ENCODE measurements at places on chromosomes 5 and 9.

DNA sequence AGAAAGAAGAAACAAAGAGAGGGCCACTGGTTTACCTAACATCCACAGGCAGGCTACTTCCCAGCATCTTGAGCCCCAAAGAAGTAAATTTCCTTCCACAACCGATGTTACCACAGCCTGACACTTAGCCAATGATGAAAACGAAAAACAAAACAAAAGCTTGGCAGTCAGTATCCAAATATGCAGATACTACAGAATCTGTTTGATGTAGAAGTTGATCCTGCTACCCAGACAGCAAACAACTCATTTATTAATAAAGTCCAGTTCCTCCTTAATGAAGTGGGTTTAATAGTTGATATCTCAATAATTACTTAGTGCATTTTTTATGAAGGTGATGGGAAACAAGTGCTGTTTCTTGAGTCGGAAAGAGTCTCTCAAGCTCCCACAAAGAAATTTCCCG lies 67.1 kb upstream of the GABRP start:
- no peaks in the 10 kb centered on the region for H3K4me1 ChIP-seq
- H3K4me3 ChIP-seq, result no peak overlapping the region
- no peak for DNase-seq
- no peaks in the 10 kb centered on the region for H3K36me3 ChIP-seq
- H3K27ac ChIP-seq, result no peak overlapping the region
- no peaks in the 10 kb centered on the region for H3K27me3 ChIP-seq

GRCh38 chr9:130022566-130023143 lies 20.3 kb downstream of the FNBP1 start:
- no peak overlapping the region for H3K4me3 ChIP-seq
- H3K27me3 ChIP-seq, result no peaks in the 10 kb centered on the region
- no peaks in the 10 kb centered on the region for H3K4me1 ChIP-seq
- H3K27ac ChIP-seq, result peak overlapping the region; percentile 8

DNA sequence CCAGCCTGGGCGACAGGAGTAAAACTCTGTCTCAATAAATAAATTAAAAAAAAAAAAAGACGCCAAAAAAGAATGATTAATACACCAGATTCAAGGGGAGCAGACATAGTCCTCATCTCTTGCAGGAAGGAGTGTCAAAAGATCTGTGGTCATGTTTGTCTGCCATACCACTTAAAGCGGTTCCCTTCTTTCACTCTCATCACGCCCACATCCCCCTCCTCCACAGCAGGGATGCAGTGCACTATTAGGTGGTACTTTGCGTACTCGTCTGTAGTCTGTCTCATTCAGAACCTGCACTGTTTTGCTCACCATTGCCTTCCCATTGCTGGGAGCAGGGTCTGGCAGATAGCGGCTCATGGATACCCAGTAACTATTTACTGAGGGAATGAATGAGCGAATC lies 11.2 kb downstream of the CDHR2 start:
- H3K36me3 ChIP-seq, result peaks cover 5% of the 10 kb centered on the region
- H3K4me1 ChIP-seq, result no peaks in the 10 kb centered on the region
- no peak overlapping the region for H3K4me3 ChIP-seq
- DNase-seq, result no peak

- no peak overlapping the region for H3K27ac ChIP-seq
- no peaks in the 10 kb centered on the region for H3K4me1 ChIP-seq
- no peak overlapping the region for H3K4me3 ChIP-seq
Observed at GRCh38 chr5:177003649-177004048, 2.9 kb downstream of the UIMC1 start.

GRCh38 chr5:149687486-149688168 lies 42.5 kb upstream of the PPARGC1B start:
- DNase-seq, result no peak
- no peak overlapping the region for H3K27ac ChIP-seq
- H3K36me3 ChIP-seq, result no peaks in the 10 kb centered on the region
- H3K4me3 ChIP-seq, result no peak overlapping the region

DNA sequence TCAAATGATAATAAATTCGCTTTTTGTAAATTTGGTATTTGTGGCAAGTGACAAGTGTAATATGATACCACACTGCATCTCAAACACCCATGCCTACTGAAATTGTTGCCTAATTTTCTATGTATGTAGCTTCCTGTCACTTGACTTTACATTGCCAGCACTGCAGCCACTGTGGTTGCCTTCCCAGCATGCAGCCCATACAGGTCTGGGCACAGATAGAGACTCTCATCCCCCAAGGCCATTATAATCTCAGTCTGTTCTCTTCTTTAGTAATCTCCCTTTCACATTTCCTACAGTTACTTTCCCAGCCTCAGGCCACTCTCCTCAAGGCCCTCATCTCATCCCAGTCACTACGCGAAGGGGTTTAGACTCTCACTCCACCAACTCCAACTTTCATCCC lies 1200.6 kb downstream of the PTPRD start:
- no peak overlapping the region for H3K4me3 ChIP-seq
- no peak for DNase-seq
- no peaks in the 10 kb centered on the region for H3K27me3 ChIP-seq
- H3K27ac ChIP-seq, result no peak overlapping the region
- H3K36me3 ChIP-seq, result no peaks in the 10 kb centered on the region

- no peak overlapping the region for H3K4me3 ChIP-seq
- DNase-seq, result no peak
- no peaks in the 10 kb centered on the region for H3K27me3 ChIP-seq
Observed at GRCh38 chr5:35305336-35306020, 75.2 kb upstream of the PRLR start.

- H3K27ac ChIP-seq, result no peak overlapping the region
- H3K36me3 ChIP-seq, result no peaks in the 10 kb centered on the region
- H3K27me3 ChIP-seq, result no peaks in the 10 kb centered on the region
- no peak for DNase-seq
- no peaks in the 10 kb centered on the region for H3K4me1 ChIP-seq
Observed at GRCh38 chr9:32631991-32632390, 3.5 kb downstream of the TAF1L start.

- no peaks in the 10 kb centered on the region for H3K4me1 ChIP-seq
- no peak overlapping the region for H3K27ac ChIP-seq
- no peak overlapping the region for H3K4me3 ChIP-seq
- no peaks in the 10 kb centered on the region for H3K27me3 ChIP-seq
- no peaks in the 10 kb centered on the region for H3K36me3 ChIP-seq
Observed at GRCh38 chr9:127833555-127833954, 20.9 kb downstream of the ENG start.

GRCh38 chr9:131927091-131927490 lies 152.6 kb downstream of the MED27 start:
- H3K36me3 ChIP-seq, result no peaks in the 10 kb centered on the region
- no peak overlapping the region for H3K4me3 ChIP-seq
- no peak overlapping the region for H3K27ac ChIP-seq

- no peaks in the 10 kb centered on the region for H3K27me3 ChIP-seq
- H3K4me3 ChIP-seq, result no peak overlapping the region
- peaks cover 5% of the 10 kb centered on the region for H3K4me1 ChIP-seq
- no peaks in the 10 kb centered on the region for H3K36me3 ChIP-seq
Observed at GRCh38 chr9:75106857-75107256, 18.5 kb downstream of the OSTF1 start.

DNA sequence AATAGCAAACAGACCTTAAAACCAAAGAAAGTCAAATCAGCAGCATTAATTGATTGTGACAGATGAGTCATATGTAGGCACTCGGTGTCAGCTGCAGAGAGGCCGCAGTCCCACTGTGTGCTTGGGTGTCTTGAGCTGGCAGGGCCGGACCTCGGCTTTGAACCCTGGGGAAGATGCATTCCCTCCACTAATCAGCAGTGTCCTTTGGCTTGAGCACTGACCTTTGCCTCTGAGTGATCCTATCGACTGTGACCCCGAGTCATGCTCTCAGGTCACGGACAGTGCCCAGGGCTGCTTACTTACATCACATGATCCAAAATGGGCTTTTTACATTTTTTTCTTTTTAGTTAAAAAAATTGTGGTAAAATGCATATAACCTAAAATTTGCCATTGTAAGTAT lies 188.7 kb downstream of the GADD45G start:
- H3K4me3 ChIP-seq, result no peak overlapping the region
- no peaks in the 10 kb centered on the region for H3K4me1 ChIP-seq
- H3K27me3 ChIP-seq, result no peaks in the 10 kb centered on the region
- no peak overlapping the region for H3K27ac ChIP-seq

DNA sequence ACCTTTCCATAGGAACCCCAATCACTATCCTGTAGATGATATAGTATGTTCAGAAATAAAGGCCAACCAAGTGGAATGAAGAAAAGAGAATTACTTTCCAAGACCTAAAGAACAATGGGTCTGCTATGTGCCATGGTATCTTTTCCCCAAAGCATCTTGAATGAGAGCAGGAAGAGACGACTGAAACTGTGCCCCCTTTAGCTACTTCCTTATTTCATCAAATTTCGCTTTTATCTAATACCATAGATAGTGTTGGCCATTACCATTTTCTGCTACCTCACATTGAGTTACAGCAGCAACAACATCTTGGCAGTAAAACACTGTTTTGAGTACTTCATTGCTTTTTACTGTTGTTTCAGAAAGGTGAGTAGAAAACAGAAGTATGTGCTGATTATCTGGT lies 266.6 kb downstream of the CD180 start:
- H3K27ac ChIP-seq, result no peak overlapping the region
- H3K36me3 ChIP-seq, result no peaks in the 10 kb centered on the region
- no peaks in the 10 kb centered on the region for H3K4me1 ChIP-seq
- no peak for DNase-seq

GRCh38 chr9:38416461-38416860 lies 7.8 kb downstream of the IGFBPL1 start:
- no peak for DNase-seq
- no peak overlapping the region for H3K4me3 ChIP-seq
- no peaks in the 10 kb centered on the region for H3K4me1 ChIP-seq
- H3K36me3 ChIP-seq, result no peaks in the 10 kb centered on the region
- no peaks in the 10 kb centered on the region for H3K27me3 ChIP-seq

- no peak overlapping the region for H3K27ac ChIP-seq
- no peaks in the 10 kb centered on the region for H3K4me1 ChIP-seq
- DNase-seq, result no peak
- no peaks in the 10 kb centered on the region for H3K27me3 ChIP-seq
Observed at GRCh38 chr9:9045572-9045971, 1246.0 kb upstream of the DMAC1 start.

DNA sequence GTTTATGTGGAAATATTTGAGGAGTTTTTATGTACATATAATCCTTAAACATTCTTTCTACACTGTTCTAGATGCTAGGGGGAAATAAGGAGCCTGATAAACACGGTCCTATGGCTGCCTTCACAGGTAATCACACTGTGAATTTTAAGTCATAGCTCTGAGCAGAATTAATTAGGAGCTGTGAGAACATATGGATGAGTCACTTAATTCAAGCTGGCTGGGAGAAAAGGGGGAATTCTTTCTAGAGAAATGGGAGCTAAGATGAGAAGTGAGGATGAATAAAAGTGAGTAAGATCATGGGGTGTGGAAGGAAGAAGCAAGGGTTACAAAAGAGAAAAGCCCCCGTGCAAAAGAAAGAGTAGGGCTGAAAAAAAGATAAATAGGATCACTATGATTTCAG lies 290.8 kb downstream of the DNAH5 start:
- H3K4me1 ChIP-seq, result no peaks in the 10 kb centered on the region
- no peaks in the 10 kb centered on the region for H3K36me3 ChIP-seq
- H3K27ac ChIP-seq, result no peak overlapping the region
- H3K4me3 ChIP-seq, result no peak overlapping the region
- no peaks in the 10 kb centered on the region for H3K27me3 ChIP-seq

GRCh38 chr9:12657233-12657632 lies 36.0 kb upstream of the TYRP1 start:
- no peaks in the 10 kb centered on the region for H3K36me3 ChIP-seq
- DNase-seq, result no peak
- no peaks in the 10 kb centered on the region for H3K4me1 ChIP-seq
- no peak overlapping the region for H3K4me3 ChIP-seq

DNA sequence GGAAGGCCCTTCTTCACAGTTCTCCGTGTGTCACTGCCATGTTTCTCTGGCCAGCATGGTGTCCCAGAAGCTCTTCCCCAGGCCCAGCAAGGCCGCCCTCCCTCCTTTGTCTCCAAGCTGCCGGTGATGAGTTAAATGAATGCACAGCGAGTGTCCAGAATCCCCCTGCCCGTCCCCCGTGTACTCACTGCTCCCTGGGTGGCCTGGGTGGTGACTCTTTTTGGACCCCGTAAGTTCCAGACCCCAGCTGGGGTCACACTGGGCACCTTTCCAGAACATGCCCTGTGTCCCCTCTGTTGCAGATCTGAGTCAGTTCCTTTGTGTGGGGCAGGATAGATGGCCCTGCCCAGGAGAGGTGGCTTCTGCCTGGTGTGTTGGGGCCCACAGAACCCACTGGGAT lies 95.0 kb downstream of the MRPL36 start:
- DNase-seq, result no peak
- H3K4me3 ChIP-seq, result no peak overlapping the region
- H3K36me3 ChIP-seq, result no peaks in the 10 kb centered on the region
- no peaks in the 10 kb centered on the region for H3K27me3 ChIP-seq

DNA sequence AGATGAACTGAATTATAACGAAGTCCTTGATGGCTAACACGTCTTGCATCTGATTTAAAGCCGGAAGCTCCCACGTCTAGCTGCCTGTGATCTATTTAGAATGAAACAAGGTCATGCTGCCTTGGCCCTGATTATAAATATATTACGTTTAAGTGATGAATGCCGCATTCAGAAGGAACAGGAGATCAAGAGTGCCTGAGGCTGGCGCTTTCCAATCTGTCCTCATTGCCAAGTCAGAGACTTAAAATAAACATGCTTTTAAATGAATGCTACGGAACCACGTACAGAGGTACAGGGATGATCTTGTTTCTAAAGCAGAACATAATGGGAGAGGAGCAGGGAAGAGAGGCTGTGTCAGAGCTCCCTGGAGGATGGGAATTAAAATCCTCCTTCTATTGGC lies 292.8 kb downstream of the TLE1 start:
- H3K36me3 ChIP-seq, result no peaks in the 10 kb centered on the region
- no peaks in the 10 kb centered on the region for H3K4me1 ChIP-seq
- no peak overlapping the region for H3K27ac ChIP-seq
- no peak for DNase-seq
- no peak overlapping the region for H3K4me3 ChIP-seq

GRCh38 chr5:165334201-165334600 lies 1828.8 kb downstream of the MAT2B start:
- no peaks in the 10 kb centered on the region for H3K4me1 ChIP-seq
- H3K4me3 ChIP-seq, result no peak overlapping the region
- no peak overlapping the region for H3K27ac ChIP-seq
- no peaks in the 10 kb centered on the region for H3K36me3 ChIP-seq
- H3K27me3 ChIP-seq, result no peaks in the 10 kb centered on the region

- DNase-seq, result no peak
- no peak overlapping the region for H3K27ac ChIP-seq
- no peaks in the 10 kb centered on the region for H3K4me1 ChIP-seq
- no peak overlapping the region for H3K4me3 ChIP-seq
- H3K27me3 ChIP-seq, result no peaks in the 10 kb centered on the region
Observed at GRCh38 chr9:111176511-111176910, 138.2 kb upstream of the LPAR1 start.

GRCh38 chr5:118249386-118249785 lies 739.0 kb downstream of the DTWD2 start:
- H3K27me3 ChIP-seq, result no peaks in the 10 kb centered on the region
- no peaks in the 10 kb centered on the region for H3K36me3 ChIP-seq

GRCh38 chr9:130235558-130236435 lies 29.8 kb upstream of the HMCN2 start:
- peak overlapping the region; percentile 54 for H3K27ac ChIP-seq
- DNase-seq, result peak; percentile 74
- H3K4me1 ChIP-seq, result peaks cover 10% of the 10 kb centered on the region

GRCh38 chr5:150665044-150665443 lies 4.0 kb downstream of the MYOZ3 start:
- H3K27ac ChIP-seq, result no peak overlapping the region
- no peaks in the 10 kb centered on the region for H3K27me3 ChIP-seq
- H3K36me3 ChIP-seq, result no peaks in the 10 kb centered on the region
- DNase-seq, result no peak
- no peaks in the 10 kb centered on the region for H3K4me1 ChIP-seq
- no peak overlapping the region for H3K4me3 ChIP-seq
